Inflammatory macrophage treated with lipopolysaccharide for 4 hours (primary cell): ENCODE measurements at places on chromosomes 11 and 22.

- DNase-seq, result no peak
These were observed 1320.5 kb downstream of the BRD1 start for GRCh38 chr22:48507171-48507570.

GRCh38 chr22:29661336-29661735 is 57.9 kb downstream of the NF2 start:
- no peak for DNase-seq

- no peak for DNase-seq
These were observed 12.7 kb downstream of the DUSP8 start for GRCh38 chr11:1559111-1559951.

DNA sequence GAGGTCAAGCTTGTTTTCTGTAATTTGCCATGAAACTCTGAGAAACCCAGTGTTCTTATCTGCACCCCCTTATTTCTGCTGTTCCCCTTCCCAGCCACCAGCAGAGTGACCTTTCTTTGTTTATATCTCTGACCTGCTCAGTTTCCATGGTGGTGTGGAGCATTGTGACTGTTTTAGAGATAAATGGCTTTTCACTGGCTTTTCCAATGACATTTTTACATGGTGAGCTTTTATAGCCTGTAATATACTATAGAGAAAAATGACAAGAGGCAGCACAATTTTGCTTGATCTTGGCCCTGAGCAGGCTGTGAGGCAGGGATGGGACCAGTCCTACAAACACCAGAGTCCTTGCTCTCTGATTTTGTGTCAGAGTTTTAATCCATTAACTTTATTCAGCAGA is 233.9 kb downstream of the FAT3 start:
- no peak for DNase-seq

GRCh38 chr11:77109236-77110019 is 6.8 kb downstream of the OMP start:
- DNase-seq, result no peak

GRCh38 chr11:1209371-1210057 is 13.4 kb upstream of the MUC5B start:
- DNase-seq, result no peak

- DNase-seq, result no peak
These were observed 15.9 kb upstream of the PIK3IP1 start for GRCh38 chr22:31308181-31308580.

- DNase-seq, result no peak
These were observed 158.8 kb downstream of the COMMD9 start for GRCh38 chr11:36130401-36130800.

DNA sequence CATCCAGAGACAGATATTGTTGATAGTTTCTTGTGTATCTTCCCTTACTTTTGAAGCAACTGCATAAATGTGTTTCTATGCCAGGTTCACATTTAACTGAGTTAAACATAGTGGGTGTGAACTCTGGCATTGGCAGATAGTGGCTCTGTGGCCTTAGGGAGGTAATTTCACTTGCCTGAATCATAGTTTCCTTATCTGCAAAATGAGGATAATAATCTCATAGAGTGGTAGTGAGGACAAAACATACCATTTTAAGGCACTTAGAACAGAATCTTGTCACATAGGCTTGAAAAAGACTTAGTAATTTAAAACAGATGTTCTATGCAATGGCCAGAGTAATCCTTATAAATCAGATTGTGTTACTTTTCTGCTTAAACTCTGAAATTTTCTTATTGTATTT is 56.4 kb upstream of the SYN3 start:
- no peak for DNase-seq

- no peak for DNase-seq
These were observed 2.3 kb downstream of the THAP7 start for GRCh38 chr22:20999350-21000206.

- no peak for DNase-seq
These were observed 226.7 kb upstream of the PDGFD start for GRCh38 chr11:104390651-104391050.

- DNase-seq, result no peak
These were observed 16.7 kb upstream of the MYEOV start for GRCh38 chr11:69277074-69277809.

DNA sequence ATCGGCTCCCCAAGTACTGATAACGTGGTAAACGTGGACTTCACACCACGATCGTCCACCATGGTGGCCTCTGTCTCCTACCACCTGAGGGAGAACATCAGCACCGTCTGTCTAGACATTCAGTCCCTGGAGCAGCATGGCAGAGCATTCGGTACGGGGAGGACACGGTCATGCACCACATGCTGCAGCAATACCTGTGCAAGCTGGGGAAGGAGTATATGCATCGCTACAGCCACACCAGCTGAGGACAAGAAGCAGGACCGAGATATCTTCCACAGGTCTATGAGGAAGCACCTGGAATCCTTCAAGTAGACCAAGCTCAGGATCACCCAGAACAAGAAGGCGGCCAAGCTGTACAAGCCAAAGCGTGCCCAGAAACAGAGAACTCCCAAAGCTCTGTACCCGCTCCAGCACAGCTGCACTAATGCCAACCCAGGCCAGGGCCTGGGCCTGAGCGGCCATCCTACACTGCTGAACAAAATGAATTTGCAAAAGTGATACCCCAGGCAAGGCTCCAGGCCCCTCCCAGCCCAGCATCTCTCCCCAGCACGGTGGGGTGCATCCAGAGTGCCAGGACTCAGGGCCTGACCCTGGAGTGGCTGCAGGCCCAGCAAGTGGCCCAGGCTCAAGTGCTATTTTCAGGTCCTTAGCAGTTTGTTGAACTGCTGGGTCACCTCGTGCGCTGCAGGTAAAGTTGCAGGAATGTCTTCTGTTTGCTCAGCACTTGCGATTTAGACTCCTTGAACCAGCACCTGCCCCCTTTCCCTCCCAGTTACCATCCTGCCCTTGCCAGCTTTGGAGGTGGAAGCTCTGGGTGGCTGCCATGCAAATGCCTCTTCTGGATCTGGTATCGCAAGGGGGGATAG is 119.3 kb upstream of the SERPIND1 start:
- DNase-seq, result no peak

DNA sequence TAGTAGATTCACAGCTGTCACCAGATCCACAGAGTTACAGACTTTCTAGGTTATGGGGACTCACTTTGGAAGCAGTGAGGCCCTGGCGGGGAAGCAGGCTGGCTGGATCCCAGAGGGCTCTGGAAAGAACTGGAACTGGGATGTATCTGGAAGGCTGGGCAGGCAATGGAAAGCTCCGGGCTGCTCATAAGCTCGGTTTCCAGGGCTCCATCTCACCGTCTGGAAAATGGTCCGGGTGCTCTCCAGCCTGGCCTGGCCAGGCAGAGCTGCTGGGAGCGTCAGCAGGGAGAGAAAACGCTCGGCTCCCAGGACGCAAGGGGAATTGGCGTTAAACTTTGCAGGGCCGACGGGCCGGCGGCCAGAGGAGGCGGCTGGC is 335 bp upstream of the SEZ6L start:
- no peak for DNase-seq

DNA sequence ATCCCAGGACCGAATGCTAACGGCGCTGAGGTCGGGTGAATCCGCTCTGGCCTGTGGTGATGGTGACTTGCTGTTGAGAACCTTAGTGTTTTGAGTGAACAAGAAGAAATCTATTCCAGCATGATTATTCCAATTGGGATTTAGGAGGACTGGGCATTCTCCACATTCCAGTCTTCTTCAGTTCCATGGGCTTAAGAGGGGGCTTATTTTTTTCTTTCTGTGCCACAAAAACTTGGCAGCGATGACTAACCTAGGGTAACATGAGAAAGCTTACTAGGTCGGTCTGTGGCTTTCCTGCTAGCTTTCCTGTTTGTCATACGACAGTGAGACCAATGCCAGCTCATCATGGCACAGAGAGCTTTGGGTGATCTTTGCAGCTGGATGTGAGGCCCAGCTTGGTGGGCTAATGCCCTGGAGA is 62.9 kb upstream of the ATXN10 start:
- DNase-seq, result peak; percentile 36

GRCh38 chr11:128593281-128593680 is 5.9 kb upstream of the ETS1 start:
- no peak for DNase-seq

DNA sequence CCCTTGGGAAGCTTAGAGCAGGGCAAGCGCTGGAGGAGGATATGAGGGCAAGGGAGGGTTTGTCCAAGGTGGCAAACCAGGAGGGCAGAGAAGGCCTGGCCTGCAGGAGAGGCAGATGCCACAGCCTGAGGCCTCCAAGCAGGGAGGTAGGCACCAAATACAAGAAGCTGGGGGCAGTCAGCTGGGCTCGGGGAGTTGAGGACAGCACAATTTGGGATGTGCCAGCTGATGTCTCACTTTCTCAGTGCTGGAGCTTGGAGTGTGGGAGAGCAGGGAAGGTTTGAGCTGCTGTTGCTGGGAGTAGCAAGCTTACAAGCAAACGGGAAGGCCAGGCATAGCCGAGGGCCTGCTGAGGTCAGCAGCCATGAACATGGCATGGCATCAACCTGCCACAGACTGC is 4.0 kb downstream of the ZDHHC24 start:
- DNase-seq, result no peak

GRCh38 chr11:104699981-104700380 is 198.3 kb downstream of the CASP12 start:
- no peak for DNase-seq

- no peak for DNase-seq
These were observed 8.3 kb downstream of the CSNK1E start for GRCh38 chr22:38308791-38309498.

DNA sequence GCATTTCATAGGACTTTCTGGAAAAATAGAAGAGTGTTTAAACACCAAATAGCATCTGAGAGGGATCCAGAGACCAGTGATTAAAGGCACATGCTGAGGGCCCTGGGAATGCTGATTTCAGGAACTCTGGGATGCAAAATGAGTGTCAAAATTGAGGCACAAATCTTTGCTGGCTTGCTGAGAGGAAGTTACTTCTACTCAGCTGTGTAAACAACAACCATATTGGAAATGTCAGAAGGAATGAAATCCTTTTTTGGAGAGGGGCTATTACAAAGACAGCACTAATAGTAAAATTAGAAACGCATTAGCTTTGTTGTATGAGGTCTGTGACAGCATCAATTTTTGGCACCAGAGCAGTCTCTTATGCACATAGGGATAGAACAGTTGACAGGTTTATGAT is 267.8 kb upstream of the RAG2 start:
- no peak for DNase-seq

- no peak for DNase-seq
These were observed 474.4 kb downstream of the INSC start for GRCh38 chr11:15589070-15589626.

GRCh38 chr22:24037851-24038765 is 27.0 kb downstream of the CABIN1 start:
- no peak for DNase-seq
